ENCODE measurements at places on chromosomes 11 and 22.

GRCh38 chr11:35488117-35488516 is 37.3 kb downstream of the PAMR1 start:
- no peaks in the 10 kb centered on the region for H3K36me3 ChIP-seq
- H3K4me3 ChIP-seq, result no peak overlapping the region
- H3K27me3 ChIP-seq, result no peaks in the 10 kb centered on the region
- DNase-seq, result no peak
- H3K4me1 ChIP-seq, result no peaks in the 10 kb centered on the region
- H3K27ac ChIP-seq, result no peak overlapping the region

GRCh38 chr22:41596776-41597634 is 7.4 kb upstream of the PMM1 start:
- no peak overlapping the region for H3K27ac ChIP-seq
- no peaks in the 10 kb centered on the region for H3K36me3 ChIP-seq
- DNase-seq, result peak; percentile 45
- no peaks in the 10 kb centered on the region for H3K27me3 ChIP-seq
- no peaks in the 10 kb centered on the region for H3K4me1 ChIP-seq
- no peak overlapping the region for H3K4me3 ChIP-seq

- H3K27ac ChIP-seq, result no peak overlapping the region
- DNase-seq, result no peak
- no peaks in the 10 kb centered on the region for H3K27me3 ChIP-seq
- no peaks in the 10 kb centered on the region for H3K4me1 ChIP-seq
- peaks cover 27% of the 10 kb centered on the region for H3K36me3 ChIP-seq
Measured at GRCh38 chr22:41280065-41280464, 5.9 kb downstream of the RANGAP1 start.

DNA sequence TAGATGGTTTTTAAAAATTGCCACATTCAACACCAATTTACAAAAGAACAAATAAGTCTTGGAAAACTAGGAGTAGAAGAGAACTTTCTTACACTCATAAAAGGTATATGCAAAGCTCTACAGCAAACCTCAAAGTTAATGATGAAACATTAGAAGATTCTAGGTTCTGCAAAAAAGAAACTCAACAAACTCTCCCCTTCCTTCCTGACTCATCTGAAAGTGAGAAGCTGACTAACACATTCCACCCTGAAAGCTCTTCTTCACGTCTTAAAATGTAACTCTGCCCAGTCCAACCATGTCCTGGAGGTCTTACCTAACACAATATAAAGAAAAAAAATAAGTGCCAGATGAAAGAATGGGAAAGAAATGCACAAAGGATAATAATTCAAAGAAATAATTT is 218.9 kb upstream of the ISX start:
- no peaks in the 10 kb centered on the region for H3K36me3 ChIP-seq
- H3K27ac ChIP-seq, result no peak overlapping the region
- H3K4me3 ChIP-seq, result no peak overlapping the region
- H3K27me3 ChIP-seq, result no peaks in the 10 kb centered on the region

DNA sequence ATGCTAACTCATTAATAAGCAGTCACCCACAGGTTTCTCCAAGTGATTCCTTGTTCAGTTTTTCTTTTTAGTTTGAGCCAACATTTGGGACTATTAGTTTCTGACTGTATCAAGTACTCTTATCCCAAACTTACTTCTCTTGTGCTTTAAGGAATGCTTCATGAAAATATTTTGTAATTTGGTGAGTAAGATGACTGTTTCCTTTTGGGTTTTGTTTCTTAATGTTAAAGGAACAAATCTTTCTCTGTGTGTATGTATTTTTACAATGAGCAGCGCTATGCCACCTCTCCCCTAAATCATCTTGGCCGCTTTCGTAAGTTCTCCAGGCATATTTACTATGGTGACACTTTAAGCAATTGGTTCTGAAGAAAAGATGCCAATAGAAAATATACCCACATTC is 72.4 kb downstream of the LDLRAD3 start:
- no peak overlapping the region for H3K27ac ChIP-seq
- no peak for DNase-seq
- H3K27me3 ChIP-seq, result no peaks in the 10 kb centered on the region

- no peaks in the 10 kb centered on the region for H3K36me3 ChIP-seq
- H3K4me1 ChIP-seq, result no peaks in the 10 kb centered on the region
- no peaks in the 10 kb centered on the region for H3K27me3 ChIP-seq
- H3K4me3 ChIP-seq, result no peak overlapping the region
Measured at GRCh38 chr22:44722611-44723010, 20.6 kb downstream of the PRR5 start.

All from iPS DF 6.9 (cell line).